ENCODE measurements at places on chromosomes 2 and 18.

DNA sequence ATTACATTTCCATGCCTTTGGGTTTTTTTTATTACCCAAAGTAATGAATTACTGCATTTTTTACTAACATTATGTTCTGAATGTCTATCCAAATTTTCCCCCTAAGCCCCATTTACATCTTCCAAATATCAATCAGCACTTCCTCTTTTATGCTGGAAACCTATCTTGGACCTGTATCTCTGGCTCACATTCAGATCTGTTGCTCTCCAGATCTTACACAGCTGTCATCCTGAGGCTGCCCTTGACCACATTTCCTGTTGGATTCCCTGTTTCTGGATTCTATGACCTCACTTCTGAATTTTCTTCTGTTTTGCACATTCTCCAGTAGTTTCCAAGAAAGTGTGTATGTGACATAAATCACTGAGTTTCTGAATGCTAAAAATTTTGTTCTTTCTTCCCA lies 146.7 kb downstream of the PDE1A start:
- DNase-seq, result no peak

- DNase-seq, result no peak
These were observed 268.2 kb upstream of the TCF4 start for GRCh38 chr18:55856229-55856628.

GRCh38 chr2:64001382-64002101 lies 17.7 kb downstream of the VPS54 start:
- no peak for DNase-seq

GRCh38 chr2:44938287-44939105 lies 3.0 kb upstream of the SIX3 start:
- DNase-seq, result no peak

DNA sequence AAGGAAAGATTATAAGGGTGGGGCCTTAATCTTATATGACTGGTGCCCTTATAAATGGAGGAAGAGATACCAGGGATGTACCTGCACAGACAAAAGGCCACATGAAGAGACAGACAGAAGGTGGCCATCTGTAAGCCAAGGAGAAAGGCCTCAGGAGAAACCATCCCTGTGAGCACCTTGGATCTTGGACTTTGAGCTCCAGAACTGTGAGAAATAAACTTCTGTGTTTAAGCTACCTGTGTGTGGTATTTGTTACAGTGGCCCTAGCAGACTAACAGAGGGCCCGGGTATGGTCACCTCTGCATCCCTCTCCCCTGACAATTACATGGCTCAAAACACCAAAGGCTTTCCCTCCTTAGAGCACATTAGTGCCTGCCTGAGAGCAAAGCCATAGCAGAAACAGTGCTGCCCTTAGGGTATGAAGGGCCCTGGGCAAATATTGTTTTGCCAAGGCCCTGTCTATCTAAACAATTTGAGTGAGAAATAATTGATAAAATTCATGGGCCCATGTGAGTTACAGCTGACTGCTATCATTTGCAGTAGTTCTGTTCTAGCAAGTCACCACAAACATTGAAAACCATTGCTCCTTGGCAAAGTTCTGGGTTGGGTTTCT lies 109.3 kb upstream of the MYCN start:
- DNase-seq, result no peak

GRCh38 chr18:76474824-76475223 lies 20.2 kb downstream of the ZNF516 start:
- DNase-seq, result no peak

- DNase-seq, result no peak
These were observed 109.9 kb upstream of the MAP4K3 start for GRCh38 chr2:39546937-39547336.

DNA sequence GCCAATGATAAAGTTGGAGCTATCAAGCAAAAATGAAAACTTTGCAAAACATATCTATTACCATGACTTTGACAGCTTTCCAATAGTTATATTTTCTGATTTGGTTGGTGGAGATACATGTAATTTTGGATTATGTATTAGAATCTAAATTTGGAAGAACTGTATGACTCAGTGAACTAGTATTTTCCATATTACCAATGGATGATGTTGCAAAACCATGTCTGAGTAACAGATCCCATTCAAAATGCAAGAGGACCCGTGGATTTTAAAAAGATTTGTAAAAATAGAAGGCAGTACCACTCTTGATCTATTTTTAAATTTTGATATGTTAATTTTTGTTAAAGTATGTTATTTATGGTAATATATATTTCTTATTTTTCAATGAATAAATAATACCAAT lies 83.0 kb downstream of the TAF4B start:
- DNase-seq, result no peak

- DNase-seq, result no peak
These were observed 174.6 kb downstream of the SNTG2 start for GRCh38 chr2:1125217-1125616.

- DNase-seq, result no peak
These were observed 34.5 kb upstream of the CCDC88A start for GRCh38 chr2:55454121-55454520.

DNA sequence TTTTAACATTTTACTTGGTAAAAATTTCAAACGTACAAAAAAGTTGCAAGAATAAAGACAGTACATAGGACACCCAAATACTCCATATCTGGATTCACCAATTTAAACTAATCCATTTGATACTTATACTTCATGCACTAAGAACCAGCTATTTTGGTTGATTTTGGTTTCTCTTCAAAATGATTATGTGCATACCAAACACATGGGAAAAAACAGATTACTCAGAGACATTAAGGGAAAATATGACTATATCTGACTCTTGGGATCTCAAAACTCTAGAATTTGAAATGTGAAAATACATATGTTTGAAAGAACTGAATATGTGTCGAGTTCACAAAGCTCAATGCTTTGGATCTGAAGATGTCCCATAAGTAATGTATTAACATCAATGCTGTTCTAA lies 15.5 kb upstream of the MALL start:
- DNase-seq, result no peak

- DNase-seq, result no peak
These were observed 182.5 kb downstream of the ACKR3 start for GRCh38 chr2:236752096-236752495.

DNA sequence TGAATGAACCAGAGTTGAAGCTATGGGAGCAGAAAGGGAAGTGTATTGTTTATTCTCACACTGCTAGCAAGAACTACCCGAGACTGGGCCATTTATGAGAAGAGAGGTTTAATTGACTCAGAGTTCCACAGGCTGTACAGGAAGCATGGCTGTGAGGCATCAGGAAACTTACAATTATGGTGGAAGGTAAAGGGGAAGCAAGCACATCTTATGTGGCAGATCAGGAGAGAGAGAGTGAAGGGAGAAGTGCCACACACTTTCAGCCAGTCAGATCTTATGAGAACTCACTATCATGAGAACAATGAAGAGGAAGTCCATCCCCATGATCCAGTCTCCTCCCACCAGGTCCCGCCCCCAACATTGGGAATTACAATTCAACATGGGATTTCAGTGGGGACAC lies 383.2 kb upstream of the SLC14A2 start:
- no peak for DNase-seq

GRCh38 chr2:101427240-101427639 lies 39.9 kb upstream of the CREG2 start:
- DNase-seq, result no peak

GRCh38 chr2:96430394-96430988 lies 74.7 kb downstream of the NEURL3 start:
- no peak for DNase-seq

GRCh38 chr2:84678214-84678613 lies 161.9 kb downstream of the DNAH6 start:
- no peak for DNase-seq

- DNase-seq, result no peak
These were observed 511 bp downstream of the MATN3 start for GRCh38 chr2:20012032-20012281.

GRCh38 chr2:164617466-164617865 lies 3.8 kb downstream of the GRB14 start:
- DNase-seq, result no peak

DNA sequence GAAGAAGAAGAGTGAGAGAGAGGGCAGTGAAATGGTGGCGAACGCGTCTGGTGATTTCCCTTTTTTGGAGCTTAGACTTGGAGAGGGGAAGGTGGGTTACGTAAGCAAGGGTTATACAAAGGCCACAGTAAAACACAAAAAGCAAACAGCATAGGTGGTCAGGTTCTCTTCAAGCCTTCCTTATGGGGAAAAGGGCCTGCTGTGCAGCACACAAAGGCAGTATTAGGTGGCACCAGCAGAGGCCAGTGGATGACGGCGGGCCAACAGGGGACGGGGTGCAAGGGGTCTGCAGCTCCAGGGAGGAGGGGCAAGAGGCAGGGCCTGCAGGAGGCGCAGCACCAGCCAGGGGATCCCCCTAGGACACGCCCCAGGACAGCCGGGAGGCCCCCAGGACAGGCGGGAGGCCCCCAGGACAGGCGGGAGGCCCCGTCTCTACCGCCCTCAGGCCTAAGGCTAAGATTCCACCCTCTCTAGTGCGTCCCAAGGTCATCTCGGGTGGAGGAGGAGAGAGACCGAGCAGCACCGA lies 32.6 kb upstream of the NPC1 start:
- DNase-seq, result no peak

- no peak for DNase-seq
These were observed 467.5 kb downstream of the FBXO15 start for GRCh38 chr18:73679941-73680712.

DNA sequence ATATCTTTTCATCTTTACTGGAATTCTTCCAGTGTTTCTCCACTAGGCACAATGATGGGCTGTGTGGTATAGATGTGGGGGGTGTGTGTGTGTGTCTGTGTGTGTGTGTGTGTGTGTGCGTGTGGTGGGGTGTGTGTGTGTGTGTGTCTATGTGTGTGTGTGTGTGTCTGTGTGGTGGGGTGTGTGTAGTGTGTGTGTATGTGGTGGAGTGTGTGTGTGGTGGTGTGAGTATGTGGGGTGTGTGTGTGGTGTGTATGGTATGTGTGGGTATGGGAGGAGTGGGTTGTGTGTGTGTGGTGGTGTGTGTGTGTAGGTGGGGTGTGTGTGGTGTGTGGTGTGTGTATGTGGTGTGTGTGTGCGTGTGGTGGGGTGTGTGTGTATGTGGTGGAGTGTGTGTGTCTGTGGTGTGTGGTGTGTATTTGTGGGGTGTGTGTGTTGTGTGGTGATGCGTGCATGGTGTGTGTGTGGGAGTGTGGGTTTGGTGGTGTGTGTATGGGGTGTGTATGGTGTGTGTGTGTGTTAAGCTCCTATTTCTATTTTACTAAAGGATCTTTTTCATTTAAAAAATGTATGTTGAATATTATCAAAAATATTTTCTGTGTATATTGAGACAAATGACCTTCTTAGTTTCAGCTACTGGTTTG lies 84.2 kb downstream of the IRS1 start:
- no peak for DNase-seq

- DNase-seq, result no peak
These were observed 4.3 kb downstream of the HSPE1 start for GRCh38 chr2:197504512-197504911.

GRCh38 chr18:21242780-21243401 lies 859 bp downstream of the GREB1L start:
- no peak for DNase-seq

- DNase-seq, result no peak
These were observed 138.8 kb upstream of the SP5 start for GRCh38 chr2:170576296-170576695.

GRCh38 chr2:22485486-22485885 lies 899.5 kb upstream of the KLHL29 start:
- no peak for DNase-seq

GRCh38 chr2:30334762-30335363 lies 103.5 kb downstream of the LBH start:
- no peak for DNase-seq

DNA sequence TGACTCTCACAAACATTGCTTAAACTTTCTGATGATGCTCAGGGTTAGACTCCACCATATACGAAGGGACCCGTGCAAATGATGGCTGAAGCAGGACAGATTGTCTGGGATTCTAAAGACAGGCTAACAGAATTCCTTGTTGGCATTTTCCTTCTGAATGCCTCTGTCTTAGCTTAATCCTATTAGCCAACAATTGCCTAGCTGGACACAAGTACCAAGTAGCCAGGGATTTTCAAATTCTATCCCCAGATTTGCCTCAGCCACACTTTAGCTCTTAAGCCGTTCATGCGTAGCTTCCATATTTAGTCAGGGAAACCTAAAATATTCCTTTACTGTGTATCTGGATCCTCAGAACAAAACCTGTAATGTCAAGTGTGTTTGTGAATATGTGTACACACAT lies 40.0 kb downstream of the COL4A3 start:
- no peak for DNase-seq

- DNase-seq, result no peak
These were observed 50.2 kb downstream of the TFCP2L1 start for GRCh38 chr2:121234791-121235190.

DNA sequence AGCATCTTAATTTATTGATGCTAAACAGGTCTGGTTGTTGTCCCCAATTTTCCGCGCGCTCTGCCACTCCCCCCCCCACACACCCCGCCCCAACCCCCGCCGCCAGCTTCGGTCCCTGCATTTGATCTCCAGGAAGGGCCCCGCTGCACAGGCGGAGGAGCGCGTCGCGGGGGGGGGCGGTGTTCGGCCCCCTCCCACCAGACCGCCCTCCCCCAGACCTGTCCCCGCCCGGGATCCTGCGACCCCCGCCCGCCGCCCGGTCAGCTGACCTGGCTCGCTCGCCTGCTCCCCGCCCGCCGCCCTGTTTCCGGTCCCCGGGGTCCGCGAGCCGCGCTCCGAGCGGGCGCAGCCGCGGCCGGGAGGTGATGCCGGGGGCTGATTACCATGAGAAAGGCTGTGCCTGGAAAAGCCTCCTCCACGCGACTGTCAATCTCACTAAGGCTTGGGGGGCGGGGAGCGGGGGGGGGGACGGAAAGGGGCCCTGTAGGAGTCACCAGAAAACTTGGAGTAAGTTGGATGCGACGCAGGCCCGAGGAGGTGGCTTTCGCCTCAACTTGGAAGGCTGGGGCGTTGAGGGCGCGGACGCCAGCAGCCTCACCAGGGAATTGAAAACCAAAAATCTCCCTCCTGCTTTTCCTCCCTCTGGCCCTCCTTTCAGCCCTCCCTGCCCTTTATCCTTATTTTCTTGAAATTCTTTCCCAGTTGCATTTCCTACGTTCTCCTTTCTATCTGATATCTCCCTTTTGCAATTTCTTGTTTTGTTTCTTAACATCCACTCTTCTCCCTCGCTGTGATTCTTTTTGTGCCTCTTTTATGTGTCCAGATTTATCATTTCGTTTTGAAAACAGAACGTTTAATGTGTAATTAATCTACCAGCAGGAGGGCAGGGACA lies 4.4 kb upstream of the ZEB2 start:
- DNase-seq, result no peak

- no peak for DNase-seq
These were observed 53.5 kb downstream of the NCOA1 start for GRCh38 chr2:24544456-24545115.

DNA sequence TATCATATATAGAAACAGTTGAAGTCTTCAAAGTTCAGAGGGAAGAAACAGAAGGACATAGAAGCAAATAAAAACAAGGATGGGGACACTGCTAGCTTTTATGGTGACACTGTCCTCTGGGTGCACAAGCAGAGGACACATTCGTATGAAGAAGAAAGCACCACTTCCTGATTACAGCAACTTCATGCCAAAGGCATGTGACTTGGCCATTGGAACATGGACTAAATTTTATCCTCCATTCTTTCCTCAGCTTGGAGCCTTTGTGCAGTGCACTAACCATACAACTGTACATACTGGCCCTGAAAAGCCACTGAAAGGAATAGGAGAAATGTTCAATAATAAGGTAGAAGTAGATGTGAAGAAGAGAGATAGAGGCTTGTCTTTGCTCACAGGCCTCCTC lies 223.3 kb downstream of the MTX2 start:
- no peak for DNase-seq

GRCh38 chr2:178479275-178479616 lies 846 bp upstream of the FKBP7 start:
- no peak for DNase-seq
